ENCODE measurements at places on chromosomes 16 and 17. TPM values are rescaled to one million over a fixed set of nuclear protein-coding genes. Genes with fewer than 3 reads are reported as not detected.

DNA sequence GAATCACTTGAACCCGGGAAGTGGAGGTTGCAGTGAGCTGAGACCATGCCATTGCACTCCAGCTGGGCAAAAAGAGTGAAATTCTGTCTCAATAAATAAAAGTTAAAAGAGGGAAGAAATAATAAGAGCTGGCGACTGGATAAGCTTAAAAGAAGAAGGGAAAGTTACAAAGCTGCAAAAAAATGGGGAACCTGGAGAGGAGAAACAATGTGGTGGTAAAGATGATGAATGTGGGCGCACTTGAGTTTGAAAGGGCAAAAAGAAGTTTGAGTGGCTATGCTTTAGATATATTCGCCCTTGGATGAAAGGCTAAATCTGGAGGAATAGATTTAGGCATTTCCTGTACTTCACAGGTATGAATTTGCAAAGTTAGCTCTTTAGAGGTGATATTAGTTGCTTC is 53.0 kb upstream of the YPEL2 start:
- no peak overlapping the region for H3K27ac ChIP-seq
- no peak for DNase-seq
- no peaks in the 10 kb centered on the region for H3K4me1 ChIP-seq
- H3K36me3 ChIP-seq: no peaks in the 10 kb centered on the region

GRCh38 chr16:17723531-17724134 is 252.9 kb upstream of the XYLT1 start:
- no peaks in the 10 kb centered on the region for H3K36me3 ChIP-seq
- DNase-seq: no peak
- H3K27ac ChIP-seq: no peak overlapping the region
- no peak overlapping the region for H3K4me3 ChIP-seq

DNA sequence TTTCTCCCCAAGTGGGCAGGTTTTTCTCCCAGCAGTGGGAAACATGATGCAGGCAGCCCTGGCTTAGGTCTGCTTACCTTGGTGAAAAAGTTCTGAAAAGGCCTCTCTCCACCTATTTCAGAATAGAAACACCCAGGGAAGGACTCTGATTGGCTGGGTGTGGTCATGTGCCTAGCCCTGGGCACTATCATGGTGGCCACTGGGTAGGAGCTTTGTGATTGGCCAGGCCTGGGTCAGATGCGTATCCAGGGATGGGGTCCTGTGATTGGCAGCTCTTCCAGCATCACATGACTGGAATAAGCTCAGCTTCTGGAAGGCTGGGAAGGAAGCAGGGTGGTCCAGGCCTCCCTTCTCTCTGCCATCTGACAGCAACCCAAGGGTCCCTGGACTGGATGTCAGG is 53.5 kb downstream of the ZDHHC7 start:
- H3K27ac ChIP-seq: no peak overlapping the region
- H3K4me3 ChIP-seq: no peak overlapping the region
- no peak for DNase-seq
- H3K4me1 ChIP-seq: peaks cover 4% of the 10 kb centered on the region
- no peaks in the 10 kb centered on the region for H3K36me3 ChIP-seq
- H3K27me3 ChIP-seq: no peaks in the 10 kb centered on the region

DNA sequence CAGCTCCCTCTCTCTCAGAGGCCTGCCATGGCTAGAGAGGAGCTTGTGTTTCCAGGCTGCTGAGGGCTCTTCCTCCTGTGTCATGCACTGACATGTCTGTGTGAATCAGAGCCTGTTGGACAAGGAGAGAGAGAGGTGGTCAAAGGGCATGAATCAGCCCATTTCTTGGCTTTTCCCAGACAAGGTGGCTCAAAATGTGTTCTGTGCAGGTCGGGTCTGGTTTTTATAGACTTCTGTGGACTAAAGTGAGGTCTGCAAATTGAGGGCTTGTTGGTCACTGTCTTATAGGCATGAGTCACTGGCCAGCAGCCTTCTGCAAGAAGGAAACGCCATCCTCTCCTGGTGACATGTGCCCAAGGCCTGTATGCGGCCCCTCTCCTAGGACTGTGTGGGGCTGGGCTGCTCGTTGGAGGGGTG is 97.9 kb downstream of the FOXL1 start:
- H3K4me1 ChIP-seq: no peaks in the 10 kb centered on the region
- H3K27ac ChIP-seq: no peak overlapping the region
- H3K4me3 ChIP-seq: no peak overlapping the region
- H3K27me3 ChIP-seq: no peaks in the 10 kb centered on the region
- no peaks in the 10 kb centered on the region for H3K36me3 ChIP-seq

GRCh38 chr17:16888413-16889087 is 83.4 kb downstream of the TNFRSF13B start:
- no peaks in the 10 kb centered on the region for H3K27me3 ChIP-seq
- no peak overlapping the region for H3K4me3 ChIP-seq
- no peak overlapping the region for H3K27ac ChIP-seq
- DNase-seq: no peak
- no peaks in the 10 kb centered on the region for H3K4me1 ChIP-seq

Gene TXNDC17
- 31.5 TPM for total RNA-seq

Measured in heart left ventricle (tissue), 16 donors.